ENCODE measurements at places on chromosomes 11 and 22.

- DNase-seq = peak; percentile 60
Observed at GRCh38 chr11:27472398-27473016, at the start of gene LGR4. TSS of gene LGR4 (minus strand) at chr11:27472790. CDS start at chr11:27472302, 488 bp downstream.

GRCh38 chr11:2300936-2301630 is 635 bp downstream of the C11orf21 start:
- DNase-seq = no peak

DNA sequence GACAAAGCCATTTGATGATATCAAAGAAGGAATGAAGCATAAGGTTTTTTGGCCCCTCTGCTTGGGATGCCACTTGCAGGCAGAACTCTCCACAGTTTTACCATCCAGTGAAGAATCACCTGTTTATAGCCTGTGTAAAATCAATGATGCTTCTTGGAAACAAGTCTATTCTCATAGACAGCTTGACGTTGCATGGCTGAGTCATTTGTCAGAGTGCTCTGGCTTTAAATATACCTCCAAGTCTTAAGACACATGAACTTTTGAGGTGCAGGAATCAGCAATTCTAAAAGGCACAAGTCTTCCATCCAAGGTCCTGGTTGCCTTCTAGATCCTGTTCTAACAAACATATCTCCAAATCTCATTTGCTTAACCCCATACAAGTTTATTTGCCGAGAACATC is 53.6 kb upstream of the KIRREL3 start:
- DNase-seq = no peak

- no peak for DNase-seq
Observed at GRCh38 chr11:12075822-12076821, 34.3 kb upstream of the MICAL2 start.

DNA sequence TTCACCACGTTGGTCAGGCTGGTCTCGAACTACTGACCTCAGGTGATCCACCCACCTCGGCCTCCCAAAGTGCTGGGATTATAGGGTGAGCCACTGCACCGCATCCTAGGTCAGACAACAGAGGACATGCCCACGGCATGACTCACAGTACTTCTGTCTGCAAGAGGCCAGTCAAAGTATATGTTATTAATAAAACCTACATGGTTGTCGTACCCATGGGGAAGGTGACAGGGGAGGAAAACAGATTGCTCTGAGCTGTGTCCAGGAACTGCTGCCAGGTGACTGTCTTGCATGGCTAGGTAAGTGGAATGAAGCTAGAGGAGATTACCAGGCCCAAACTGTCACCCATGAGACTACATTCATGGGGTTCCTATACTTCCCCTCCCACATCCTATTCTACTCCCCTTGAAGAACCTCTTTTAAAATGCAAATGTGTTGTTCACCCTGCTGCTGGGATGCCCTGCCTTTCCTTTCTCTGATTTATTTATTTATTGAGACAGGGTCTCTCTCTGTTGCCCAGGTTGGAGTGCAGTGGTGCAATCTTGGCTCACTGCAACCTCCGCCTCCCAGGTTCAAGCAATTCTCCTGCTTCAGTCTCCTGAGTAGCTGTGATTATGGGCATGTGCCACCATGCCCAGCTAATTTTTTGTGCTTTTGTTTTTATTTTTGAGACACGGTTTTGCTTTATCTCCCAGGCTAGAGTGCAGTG is 2.0 kb upstream of the NLRX1 start:
- no peak for DNase-seq

DNA sequence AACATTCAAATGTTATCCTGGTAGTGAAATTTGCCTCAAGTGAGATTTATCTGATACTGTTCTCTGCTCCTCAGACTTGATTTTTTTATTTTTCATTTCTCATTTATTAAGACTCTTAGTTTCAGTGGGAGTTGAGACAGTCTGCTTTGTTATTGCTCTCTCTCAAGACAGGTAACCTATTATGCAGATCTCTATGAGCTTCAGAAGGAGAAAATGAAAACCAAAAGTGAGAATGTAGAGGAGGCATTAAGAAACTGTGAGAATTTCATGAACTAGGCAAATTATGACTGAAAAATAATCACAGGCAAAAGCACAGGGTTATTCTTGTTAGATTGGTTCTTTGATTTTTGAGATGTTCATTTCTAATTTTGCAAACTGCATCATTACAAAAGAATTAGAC is 290.0 kb upstream of the CHORDC1 start:
- no peak for DNase-seq

DNA sequence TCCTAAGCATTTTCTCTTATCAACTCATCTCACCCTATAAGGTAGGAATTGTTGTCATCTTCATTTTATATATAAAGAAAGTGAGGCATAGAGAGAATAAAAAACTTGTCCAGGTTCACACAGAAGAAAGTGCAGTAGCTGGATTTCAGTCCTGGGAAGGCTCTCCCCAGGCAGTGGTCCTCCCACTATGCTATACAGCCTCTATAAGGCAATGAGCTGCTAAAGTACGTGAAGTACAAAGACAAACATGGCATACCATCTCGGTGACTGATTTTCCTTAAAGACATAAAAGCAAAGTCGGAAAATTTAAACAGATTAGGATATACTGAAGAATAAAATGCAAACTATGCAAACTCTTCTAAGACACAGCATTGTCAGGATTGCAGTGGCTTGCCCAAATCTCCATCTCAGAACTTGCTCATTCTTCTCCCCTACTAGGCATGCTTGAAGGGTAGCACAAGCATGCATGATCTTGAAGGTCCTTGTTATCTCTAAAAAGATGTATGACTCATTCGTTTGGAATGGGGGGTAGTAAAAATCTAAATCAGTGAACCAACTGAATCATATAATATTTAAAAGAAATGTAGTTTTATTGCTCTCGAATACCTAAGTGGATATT is 97.8 kb upstream of the CSNK2A3 start:
- no peak for DNase-seq

Measured in stimulated activated CD8-positive, alpha-beta memory T cell treated with anti-CD3 and anti-CD28 coated beads, Interleukin-7, amount 100 ng/mL, for 4 hours (primary cell).